A549 treated with Hydrocortisone at 1 μM for 4 hours (cell line): ENCODE measurements at places on chromosomes 7 and 10. TPM values are rescaled to one million over a fixed set of nuclear protein-coding genes. Genes with fewer than 3 reads are reported as not detected.

The CTNNA3 gene
- not detected in 5 replicates for total RNA-seq

The HOXA6 gene
- total RNA-seq = 1.1 to 1.6 TPM (median 1.3 TPM) in 5 replicates

The DPCD gene
- total RNA-seq = 32.8 to 36.5 TPM (median 33.5 TPM) in 5 replicates

The ASB10 gene
- total RNA-seq = not detected in 5 replicates

The ANXA8 gene
- total RNA-seq = 28.3 to 41.4 TPM (median 35.1 TPM) in 5 replicates

The RAB19 gene
- total RNA-seq = not detected in 5 replicates

The CLDN3 gene
- 1.6 to 3.8 TPM (median 3.4 TPM) in 5 replicates for total RNA-seq

The DDX56 gene
- 110 to 138 TPM (median 117 TPM) in 5 replicates for total RNA-seq
